Activated CD4-positive, alpha-beta T cell treated with anti-CD3 and anti-CD28 coated beads for 24 hours (primary cell): ENCODE measurements at places on chromosomes 12 and 14.

GRCh38 chr12:64716371-64716770, 42.8 kb downstream of the GNS start:
- no peak for DNase-seq

DNA sequence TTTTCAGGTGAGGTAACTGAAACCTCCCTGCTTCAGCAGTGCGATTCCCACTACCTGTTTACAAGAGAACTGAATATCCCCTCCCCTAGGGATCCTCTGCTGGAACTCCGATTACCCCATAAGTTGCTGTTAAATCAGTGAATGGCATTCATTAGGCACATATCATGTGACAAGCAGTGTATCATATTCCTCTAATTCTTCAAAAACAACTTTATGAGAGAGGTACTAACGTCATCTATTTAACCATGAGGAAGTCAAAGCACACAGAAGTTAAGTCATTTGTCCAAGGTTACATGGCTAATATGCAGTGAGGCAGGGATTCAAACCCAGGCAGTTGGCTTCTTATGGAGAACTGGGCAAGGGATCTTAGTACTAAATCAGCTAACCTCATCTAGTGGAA, 43.9 kb upstream of the PCED1B start:
- no peak for DNase-seq

DNA sequence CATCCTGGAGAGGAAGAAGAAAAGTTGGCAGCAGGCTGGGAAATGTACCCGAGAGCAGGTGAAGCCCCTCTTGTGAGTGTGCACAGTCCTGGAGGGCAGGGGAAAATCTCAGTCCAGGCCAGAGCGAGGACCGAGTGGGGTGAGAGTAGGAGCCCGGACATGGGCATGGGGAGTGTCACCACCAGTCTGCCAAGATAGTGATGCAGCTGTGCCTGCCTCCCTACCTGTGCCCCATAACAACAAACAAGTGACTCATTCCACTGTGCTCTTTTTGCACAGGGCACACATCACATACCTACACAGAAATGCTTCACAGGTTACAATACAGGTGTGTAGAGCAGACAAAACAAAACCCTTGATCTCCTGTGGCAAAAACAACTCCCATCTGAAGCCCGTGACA, 205.9 kb upstream of the PELI2 start:
- DNase-seq: no peak

DNA sequence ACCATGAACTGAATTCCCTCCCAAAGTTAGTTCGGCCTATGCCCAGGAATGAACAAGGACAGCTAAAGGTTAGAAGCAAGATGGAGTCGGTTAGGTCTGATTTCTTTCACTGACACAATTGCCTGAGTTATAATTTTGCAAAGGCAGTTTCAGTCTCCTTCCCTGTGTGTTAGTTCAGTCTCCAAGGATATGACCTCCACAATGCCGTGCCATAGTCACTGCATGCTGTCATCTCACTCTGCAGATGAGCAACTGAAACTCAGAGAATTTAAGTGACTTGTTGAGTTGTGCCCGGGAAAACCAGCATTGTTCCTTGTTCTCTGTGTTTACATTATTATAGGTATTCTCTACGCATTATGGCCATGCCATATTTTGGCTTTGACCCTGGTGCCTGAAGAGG, 10.1 kb upstream of the SERPINA1 start:
- no peak for DNase-seq

GRCh38 chr14:77185093-77185465, 3.5 kb downstream of the TMEM63C start:
- no peak for DNase-seq

DNA sequence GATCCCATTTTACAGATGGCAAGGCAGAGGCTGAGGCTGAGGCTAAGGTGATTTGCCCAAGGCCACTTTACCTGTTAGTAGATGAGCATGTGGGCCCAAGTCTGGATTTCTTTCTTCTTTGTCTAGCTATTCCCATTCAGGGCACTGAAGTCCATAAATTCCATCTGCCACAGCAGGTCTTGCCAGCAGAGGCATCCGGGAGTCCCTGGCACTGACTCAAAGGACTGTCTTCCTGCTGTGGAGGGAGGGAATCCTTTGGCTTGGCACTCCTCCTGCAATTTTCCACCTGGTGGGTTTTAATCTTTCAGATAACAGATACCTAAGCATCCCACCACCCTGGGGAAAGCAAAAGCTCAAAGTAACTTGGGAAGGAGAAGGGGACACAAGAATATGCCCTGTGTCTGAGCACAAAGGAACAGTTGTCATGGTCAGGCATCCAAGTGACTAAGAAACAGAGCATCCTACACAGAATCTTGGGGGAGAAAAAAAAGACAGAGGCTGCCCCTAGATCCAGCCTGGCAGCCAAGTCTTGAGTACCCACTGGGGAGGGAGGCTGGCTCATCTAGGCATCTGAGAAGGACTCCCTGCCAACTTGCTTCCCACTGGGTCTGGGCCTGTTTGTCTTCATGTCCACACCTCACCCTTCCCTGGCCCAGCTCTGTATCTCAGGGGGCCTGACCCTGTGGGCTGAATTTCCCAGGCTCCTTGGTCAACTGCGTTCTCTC, 35.6 kb upstream of the CMKLR1 start:
- no peak for DNase-seq

DNA sequence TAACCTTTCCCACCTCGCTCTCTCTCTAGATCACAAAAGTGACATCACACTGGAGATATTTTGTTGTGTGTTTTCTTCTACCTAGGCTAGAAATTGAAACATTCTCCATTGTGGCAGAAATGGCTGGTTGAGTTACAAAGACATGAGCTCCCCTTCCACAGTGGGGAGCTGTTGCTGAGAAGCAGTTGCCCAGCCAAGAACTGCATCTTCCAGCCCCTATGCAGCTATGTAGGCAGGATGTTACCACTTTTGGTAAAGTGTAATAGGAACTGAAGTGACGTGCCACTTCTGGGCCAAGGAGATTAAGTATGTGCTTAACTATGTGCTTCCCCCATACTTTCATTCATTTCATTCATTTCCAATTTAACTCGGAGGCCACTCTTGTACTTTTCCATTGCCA, 138.7 kb upstream of the E2F7 start:
- no peak for DNase-seq

- no peak for DNase-seq
Observed at GRCh38 chr14:51487848-51488247, 163.9 kb upstream of the FRMD6 start.

GRCh38 chr14:55411426-55412389, at the start of gene ATG14:
TSS of gene ATG14 (minus strand) at chr14:55411830. CDS start at chr14:55411822, 8 bp downstream.
- peak; percentile 69 for DNase-seq

DNA sequence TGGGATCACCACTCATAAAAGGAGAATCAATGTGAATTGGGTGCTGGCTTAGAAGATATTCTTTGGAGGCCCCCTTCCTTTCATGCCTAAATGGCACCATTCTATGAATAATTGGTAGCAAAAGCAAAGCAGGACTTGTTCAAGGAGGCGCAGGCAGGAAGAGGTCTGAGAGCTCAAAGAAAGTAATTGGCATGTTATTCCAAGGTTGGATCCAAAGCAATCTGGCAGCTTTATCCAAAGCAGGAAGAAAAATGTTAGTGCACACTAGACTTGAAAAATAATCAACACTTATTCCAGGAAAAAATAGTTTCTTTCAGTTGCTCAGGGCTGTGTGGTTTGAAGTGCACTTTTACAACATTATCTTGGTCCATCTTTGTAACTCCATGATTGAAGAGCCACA, 326.4 kb downstream of the NUAK1 start:
- DNase-seq: no peak

DNA sequence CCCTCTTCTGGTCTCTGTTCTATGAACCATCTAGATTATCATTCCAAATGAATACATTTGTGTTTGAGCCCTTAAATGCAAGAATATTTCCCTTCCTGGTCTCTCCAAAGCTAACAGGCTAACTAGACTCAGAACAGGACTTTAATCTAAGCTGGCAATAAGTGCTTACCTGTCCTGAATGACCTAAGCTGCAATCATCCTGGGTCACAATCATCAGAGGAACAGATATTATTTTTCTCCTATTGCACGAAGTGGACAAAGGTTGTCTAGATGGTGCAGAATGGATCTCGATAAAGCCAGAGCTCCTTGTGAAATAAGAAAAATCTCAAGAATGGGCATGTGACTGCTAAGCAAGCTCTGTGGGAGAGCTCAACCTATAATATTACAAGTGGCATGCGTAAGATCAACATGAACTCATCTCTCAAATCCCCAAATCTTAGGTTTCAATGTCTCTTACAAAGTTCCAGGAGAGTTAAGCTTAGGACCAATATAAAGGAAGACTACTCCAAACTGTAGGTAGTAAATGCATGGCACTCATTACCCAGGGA, 10.6 kb upstream of the NUMB start:
- no peak for DNase-seq

- DNase-seq: no peak
Observed at GRCh38 chr12:125262851-125263250, 197.6 kb downstream of the AACS start.

- DNase-seq: no peak
Observed at GRCh38 chr12:96326628-96327227, 73.5 kb downstream of the CDK17 start.

DNA sequence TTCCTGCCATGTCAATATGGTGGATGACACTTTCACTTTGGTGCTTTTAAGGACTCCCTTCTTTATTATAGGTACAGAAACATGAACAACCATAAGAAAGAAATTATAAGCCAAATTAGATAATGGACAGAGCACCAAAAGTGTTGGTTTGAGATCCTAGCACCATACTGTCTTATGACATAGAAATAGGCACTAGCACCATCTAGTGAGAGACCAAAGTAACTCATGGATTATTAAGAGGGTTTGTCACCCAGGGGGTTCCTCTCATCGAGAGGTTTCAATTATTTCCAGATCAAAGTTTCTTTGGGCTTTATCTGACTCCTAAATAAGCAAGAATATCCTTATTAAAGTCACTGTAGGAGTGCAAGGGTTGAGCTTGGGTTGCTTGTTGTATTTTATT, 153.0 kb upstream of the DIO2 start:
- DNase-seq: no peak

- no peak for DNase-seq
Observed at GRCh38 chr14:36701132-36701531, 39.5 kb downstream of the PAX9 start.

DNA sequence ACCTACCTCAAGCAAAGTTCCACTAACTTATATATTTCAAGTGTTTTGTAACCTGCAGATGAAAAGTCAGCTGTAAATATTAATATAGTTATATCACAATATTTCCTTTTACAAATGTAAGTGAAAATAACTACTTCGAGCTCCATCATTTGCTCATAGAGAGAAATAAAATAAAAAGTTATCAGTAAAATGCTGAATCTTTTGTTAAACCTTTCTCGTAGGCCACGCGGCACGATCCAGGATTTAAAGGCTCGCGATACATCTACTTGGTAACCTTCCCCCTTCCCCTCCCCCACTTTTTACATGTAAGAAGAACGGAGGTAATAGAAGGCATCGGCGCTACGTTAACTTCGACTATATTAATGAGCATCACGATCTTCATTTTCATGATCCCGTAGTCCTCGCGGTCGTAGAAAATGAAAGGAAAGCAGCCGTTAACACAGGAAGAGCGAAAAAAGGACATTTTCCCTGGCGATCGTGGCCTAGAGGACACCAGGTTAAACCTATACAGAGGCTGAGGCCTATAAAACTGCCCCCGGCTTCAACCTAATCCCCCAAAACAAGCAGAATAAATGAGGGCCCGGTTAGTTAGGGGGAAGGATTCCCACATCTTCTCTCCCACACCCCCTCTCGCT, 508 bp downstream of the HNRNPC start:
- peak; percentile 39 for DNase-seq

GRCh38 chr14:86796221-86797074, 1196.5 kb downstream of the GALC start:
- DNase-seq: no peak

DNA sequence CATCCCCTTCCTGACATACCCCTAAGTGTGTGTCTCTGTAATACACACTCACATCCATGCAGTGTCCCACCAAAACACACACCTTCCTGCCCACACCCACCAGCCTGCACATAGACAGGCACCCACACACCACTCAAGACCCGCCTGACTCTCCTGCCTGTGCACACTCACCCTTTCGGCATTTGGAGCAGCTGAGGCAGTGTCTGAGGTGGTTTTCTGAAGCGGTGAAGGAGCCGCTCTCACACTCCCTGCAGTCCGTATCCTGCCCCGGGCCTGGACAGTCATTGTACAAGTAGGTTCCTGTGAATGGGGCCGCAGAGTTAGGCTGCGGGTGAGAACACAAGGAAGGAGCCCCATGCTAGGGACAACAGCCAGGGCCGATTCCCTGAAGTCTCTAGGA, 8.3 kb downstream of the TNFRSF1A start:
- DNase-seq: no peak

- no peak for DNase-seq
Observed at GRCh38 chr12:27571463-27571862, 47.5 kb downstream of the PPFIBP1 start.

DNA sequence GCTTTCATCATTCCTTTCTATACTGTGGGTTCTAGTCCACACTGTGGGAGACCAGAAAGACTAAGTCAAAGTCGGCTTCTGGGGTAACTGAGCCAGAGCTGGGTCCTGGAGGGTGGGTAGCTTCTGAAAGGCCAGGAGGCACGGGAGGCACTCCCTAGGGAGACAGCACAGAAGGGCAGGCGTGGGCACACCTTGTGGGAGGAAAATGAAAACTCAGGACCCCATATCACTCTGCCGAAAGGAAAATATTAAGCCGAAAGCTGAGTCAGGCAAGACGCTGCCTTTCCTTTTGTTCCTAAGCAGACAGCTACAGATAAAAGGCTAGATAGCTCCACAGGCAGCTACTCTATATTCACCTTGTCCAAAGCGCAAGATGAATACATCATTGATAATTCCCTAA, 20.7 kb downstream of the ANO2 start:
- no peak for DNase-seq

DNA sequence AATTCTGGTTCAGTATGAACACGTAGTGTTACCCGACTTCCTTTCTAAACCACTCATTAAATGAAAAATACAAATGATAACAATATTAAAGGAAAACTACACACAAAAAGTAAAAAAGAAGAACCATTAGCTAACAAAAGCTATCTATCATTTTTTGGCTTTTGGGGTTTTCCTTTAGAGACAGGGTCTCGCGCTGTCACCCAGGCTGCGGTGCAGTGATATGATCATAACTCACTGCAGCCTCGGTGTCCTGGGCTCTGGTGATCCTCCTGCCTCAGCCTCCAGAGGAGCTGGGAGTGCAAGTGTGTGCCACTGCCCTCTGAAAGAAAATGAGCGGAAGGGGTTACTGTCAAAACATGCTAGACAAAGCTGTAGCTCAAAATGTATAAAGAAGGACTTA, 238.2 kb upstream of the AVPR1A start:
- DNase-seq: no peak

DNA sequence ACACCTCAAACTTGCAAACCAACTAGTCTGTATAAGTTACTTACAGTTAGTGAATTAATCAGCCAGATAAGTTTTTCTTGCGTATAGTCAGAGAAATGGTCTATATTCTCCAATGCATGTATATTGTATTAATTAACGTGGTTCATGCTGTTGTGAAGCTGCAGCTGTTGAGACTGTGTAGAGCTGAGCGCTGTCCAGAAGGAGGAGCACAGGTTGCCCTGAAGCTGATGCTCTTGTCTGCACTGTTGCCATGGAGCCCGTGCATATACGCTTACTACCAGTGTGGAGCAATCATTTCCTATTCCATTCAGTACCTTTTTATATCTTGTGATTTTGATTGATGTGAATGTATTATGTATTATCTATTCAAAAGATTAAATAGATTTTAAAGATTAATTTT, 74.3 kb upstream of the ARID2 start:
- DNase-seq: no peak

GRCh38 chr12:64701283-64701682, 57.9 kb downstream of the GNS start:
- DNase-seq: no peak
